Astrocyte (in vitro differentiated cells and primary cell): ENCODE measurements at places on chromosomes 1 and 21. TPM values are rescaled to one million over a fixed set of nuclear protein-coding genes. Genes with fewer than 3 reads are reported as not detected.
A peak's percentile ranks its signal among the peaks of the same experiment; 100 is the strongest.

PTCH2 gene
- total RNA-seq = 0.65 and 0.89 TPM in 2 replicates

DNA sequence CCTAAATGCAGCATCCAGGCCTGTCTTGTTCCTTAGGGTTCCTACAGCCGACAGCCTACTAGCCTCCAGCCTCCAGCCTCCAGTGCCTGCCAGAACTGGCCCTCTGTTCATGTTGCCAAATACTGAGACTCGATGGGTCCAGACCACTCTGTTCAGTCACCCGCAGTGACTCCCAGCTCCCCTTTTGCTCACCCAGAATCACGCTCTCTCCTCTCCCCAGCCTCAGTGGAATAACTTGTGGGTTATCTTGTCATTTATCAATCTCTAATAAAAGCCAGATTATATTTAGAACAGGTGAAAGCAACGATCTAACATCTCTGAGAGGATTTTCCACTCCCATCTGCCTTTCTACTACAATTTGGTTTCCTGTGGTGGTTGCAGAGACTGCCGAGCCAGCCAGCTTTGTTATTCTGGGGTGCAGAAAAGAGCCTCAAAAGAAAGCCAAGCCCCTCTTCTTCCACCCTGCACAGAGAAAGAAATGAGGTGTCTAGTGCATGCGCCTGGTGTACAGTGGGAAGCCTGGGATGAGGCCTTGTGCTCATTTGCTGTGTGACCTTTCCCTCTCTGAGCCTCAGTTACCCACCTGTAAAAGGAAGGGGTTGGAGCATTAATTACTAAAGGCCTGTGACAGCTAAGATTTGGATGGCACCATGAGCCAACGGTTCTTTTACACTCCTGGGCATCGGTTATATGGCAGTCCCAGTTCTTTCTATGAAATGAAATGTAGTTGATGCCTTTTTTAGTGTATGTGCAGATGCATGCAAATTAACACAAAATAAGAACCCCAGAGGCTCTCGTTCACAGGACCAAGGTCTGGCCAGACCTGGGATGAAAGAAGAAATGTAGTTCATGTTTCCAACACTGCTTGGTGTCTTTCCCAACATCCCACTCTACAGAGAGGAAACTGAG is 42.9 kb upstream of the ID3 start:
- DNase-seq = no peak

DNA sequence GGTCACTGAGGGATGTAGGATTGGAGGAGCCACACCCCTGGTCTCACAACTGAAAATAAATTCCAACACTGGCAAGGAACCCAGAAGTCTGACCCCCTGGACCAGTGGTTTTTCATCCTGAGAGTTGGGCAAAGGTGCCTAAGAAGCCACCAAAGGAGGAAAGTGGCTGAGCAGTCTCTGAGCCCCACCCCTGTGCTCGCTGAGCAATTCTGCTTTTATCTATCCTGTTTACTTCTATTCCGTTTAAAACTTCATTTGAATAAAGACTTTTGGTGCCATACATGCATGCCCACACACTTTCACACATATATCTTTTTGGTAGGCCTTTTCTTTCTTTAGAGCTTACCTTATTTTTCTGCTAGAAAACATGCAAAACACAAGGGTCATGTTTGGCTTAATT is 13.9 kb upstream of the CD53 start:
- no peak for DNase-seq

- DNase-seq = no peak
Measured at GRCh38 chr1:227808566-227808965, 6.9 kb upstream of the PRSS38 start.

GRCh38 chr21:45938453-45938755 is 43.2 kb upstream of the COL6A1 start:
- DNase-seq = no peak

MTARC1 gene
- 4.5 and 8.5 TPM in 2 replicates for total RNA-seq

GRCh38 chr21:26572702-26573381 is at the start of gene CYYR1:
TSS of gene CYYR1 (minus strand) at chr21:26573286. CDS start at chr21:26572940, 346 bp downstream.
- peak; percentile 18 for DNase-seq

PLEKHG5 gene
- total RNA-seq = 23.0 and 25.1 TPM in 2 replicates

DNA sequence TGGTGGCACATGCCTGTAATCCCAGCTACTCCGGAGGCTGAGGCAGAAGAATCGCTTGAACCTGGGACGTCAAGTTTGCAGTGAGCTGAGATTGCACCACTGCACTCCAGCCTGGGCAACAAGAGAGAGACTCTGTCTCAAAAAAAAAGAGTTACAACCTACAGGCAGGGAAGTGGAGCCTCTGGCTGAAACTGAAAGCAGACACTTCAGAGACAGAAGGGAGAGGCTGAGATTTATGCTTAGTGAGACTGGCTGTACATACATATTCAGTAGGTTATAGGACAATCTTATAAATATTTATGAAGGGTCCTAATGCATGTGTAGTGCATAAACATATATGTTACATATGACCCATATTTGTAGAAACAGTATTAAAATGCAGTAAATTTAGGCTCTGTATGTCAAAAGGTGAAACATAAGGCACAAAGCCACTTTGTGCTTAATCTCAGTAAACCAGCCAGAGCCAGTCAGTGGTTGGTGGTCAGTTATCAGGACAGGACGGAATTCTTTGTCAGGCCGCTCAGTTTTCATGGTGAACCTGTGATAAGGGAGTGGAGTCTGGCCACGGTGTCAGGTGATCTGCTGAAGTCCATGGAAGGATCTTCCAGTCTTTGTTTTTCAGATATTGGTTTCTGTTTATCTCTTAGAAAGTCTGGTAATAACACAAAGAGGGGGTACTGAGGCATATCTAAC is 13.7 kb downstream of the RHEX start:
- no peak for DNase-seq

DNA sequence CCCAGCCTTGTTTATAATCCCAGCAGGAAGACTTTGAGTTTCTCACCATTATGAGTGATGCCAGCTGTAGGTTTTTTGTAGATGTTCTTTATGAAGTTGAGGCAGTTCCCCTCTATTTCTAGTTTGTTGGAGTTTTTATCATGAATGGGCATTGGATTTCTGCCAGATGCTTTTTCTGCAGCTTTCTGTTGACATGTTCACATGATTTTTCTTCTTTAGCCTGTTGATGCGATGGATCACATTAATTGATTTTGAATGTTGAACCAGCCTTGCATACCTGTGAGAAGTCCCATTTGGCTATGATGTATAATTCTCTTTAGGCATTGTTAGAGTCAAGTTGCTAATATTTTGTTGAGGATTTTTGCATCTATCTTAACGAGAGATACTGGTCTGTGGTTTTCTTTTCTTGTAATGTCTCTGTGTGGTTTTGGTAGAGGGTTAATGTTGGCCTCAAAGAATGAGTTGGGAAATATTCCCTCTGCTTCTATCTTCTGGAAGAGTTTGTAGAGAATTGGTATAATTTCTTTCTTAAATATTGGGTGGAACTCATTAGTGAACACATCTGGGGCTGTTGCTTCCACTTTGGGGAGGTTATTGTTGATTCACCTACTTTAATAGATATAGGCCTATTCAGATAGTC is 33.2 kb downstream of the ZBTB40 start:
- DNase-seq = no peak

CELA2B gene
- not detected in 2 replicates for total RNA-seq

GRCh38 chr1:62309906-62310305 is 9.3 kb downstream of the KANK4 start:
- no peak for DNase-seq

- DNase-seq = no peak
Measured at GRCh38 chr1:77661696-77662095, 20.8 kb downstream of the ZZZ3 start.

DNA sequence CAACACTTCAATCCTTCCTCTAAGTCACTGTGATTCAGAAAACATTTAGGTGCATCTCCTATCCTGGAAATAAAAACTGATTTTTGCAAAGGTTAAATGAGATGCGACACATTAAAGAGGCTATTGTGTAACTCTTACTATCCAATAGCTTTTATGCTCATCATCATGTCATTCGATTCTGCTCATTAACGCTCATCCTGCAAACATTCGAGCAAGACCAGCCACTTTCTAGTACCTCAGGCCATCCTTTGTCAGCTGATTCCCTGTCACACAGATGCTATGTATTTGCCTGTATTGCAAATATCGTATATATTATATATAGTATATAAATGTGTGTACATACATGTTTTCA is 131.6 kb downstream of the TLR5 start:
- peak; percentile 6 for DNase-seq

- DNase-seq = no peak
Measured at GRCh38 chr1:155277902-155278688, 832 bp downstream of the HCN3 start.

GRCh38 chr1:192577145-192578140 is 1.9 kb downstream of the RGS1 start:
- DNase-seq = no peak

DNA sequence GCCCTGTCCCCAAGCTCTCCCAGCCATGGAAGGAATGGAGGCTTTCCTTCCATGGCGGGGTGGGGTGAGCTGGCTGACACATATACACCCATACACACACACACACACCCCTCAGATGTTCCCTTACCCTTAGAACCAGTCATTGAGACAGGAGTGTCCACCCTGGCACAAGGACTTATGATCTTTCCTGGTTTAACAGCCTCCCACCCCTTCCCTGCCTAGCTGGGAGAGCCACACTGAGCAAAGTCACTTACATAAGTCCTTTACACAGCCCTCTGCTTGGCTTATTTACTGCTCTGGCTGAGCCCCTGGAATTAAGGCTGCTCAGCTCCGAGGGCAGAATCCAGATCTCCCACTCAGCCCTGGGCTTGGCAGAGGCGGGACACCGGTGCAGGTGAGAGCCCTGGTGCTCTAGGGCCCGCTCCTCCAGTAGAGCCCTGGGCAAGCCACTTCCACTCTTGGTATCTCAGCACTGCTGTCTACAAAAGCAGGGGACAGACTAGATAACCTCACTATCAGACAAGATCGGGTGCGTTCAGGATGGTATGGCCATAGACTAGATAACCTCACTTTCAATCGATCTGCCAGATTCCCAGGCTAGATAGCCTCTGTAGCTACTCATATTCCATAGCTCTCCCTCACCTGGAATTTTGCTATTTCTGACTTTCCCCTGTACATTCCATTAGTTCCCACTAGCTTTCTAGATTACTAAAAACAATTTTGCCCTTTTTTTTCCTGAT is 16.7 kb downstream of the SLC6A9 start:
- no peak for DNase-seq

DNAJC28 gene
- total RNA-seq = 2.1 and 2.4 TPM in 2 replicates

DNA sequence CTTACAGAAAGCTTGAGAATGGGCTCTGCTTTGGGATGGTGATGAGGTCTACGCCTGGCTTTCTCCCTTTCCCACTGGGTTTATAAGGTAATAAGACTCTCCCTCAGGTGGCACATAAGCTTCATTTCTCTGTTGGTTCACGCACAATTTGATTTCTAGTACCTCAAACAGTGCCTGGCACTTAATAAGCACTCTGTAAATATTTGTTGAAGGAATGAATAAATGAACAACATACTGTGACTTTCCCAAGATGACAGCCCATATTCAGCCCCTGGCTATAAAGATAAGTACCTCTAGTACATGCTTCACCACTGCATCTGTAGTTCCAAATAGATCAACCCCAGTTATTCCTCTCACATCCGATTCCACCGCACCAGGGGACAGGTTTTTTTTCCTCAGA is 17.8 kb downstream of the COPA start:
- DNase-seq = no peak

GRCh38 chr1:119002028-119002686 is 14.0 kb upstream of the TBX15 start:
- DNase-seq = peak; percentile 58
